Fibroblast of skin of left quadriceps (primary cell): ENCODE measurements at places on chromosomes 3 and 15.

DNA sequence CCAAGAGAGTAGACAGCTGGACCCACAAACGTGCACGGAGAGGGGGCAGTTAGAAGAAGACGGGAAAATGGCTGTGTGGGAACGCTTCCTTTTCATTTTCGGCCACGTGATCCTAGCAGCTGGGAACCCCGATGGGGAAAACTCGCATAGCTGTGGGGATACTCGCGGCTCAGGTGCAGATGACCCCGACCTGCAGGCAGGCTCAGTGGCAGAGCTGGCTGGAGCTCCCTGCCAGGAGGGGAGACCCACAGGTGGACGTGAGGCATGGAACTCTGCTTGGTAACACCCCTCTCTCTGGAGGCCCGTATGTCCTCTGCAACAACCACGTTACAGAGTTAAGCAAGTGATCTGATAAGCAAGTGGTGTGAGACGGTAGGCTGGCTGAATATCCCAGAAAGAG, 84.6 kb upstream of the SNRPA1 start:
- no peak for DNase-seq

DNA sequence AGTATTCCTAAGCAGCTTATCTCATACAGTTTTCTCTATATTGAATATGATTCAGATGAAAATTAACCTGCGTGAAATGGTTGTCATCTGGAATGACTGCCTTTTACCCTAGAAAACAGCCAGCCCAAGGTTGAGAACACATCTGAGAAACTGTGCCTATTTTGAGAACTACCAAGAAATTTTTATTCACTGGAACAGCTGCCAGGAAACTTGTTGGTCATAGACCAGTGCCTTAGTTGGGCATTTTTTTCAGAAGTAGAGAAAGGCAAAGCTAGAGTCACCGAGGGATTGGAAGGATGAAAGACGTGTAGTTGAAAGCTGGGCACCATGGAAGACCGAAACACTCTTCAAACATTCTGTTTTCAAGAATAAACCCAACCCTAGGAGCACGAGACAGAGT, 277.1 kb downstream of the LPP start:
- DNase-seq = no peak

- no peak for DNase-seq
Measured at GRCh38 chr3:87674397-87675161, 384.2 kb downstream of the CGGBP1 start.

DNA sequence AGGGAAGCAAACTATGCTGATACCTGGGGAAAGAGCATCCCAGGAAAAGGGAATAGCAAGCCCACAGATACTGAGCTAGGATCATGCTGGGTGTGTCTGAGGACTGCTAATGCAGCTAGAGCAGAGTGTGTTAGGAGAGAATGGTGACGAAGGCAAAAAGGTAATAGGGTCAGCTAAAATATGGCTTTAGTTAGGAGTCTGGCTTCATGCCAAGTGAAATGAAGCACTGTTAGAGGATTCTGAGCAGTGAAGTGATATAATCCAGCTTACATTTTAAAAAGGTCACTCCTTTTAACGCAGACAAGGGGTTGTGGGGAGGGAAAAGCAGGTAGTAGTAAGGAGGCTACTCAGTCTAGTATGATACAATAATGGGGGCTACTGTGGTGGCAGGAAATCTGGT, 30.4 kb downstream of the SECISBP2L start:
- DNase-seq = no peak

DNA sequence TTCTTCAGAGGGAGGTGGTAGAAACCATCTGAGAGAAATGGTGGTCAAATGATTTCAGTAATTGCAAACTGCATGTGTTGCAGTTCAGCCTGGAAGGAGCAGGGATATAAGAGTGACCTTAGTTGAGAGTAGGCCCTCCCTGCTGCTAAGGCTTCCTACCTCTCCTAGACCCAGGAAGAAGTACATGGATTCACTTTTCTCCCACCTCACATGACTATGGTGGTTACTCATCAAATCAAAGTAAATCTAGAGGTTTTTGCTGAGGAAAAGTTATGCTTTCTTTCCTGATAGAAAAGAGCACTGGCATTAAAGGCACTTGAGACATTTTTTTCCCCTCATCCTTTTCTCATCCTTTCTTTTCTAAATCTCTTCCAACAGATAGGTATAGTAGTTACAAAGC, 43.2 kb upstream of the LEKR1 start:
- no peak for DNase-seq

DNA sequence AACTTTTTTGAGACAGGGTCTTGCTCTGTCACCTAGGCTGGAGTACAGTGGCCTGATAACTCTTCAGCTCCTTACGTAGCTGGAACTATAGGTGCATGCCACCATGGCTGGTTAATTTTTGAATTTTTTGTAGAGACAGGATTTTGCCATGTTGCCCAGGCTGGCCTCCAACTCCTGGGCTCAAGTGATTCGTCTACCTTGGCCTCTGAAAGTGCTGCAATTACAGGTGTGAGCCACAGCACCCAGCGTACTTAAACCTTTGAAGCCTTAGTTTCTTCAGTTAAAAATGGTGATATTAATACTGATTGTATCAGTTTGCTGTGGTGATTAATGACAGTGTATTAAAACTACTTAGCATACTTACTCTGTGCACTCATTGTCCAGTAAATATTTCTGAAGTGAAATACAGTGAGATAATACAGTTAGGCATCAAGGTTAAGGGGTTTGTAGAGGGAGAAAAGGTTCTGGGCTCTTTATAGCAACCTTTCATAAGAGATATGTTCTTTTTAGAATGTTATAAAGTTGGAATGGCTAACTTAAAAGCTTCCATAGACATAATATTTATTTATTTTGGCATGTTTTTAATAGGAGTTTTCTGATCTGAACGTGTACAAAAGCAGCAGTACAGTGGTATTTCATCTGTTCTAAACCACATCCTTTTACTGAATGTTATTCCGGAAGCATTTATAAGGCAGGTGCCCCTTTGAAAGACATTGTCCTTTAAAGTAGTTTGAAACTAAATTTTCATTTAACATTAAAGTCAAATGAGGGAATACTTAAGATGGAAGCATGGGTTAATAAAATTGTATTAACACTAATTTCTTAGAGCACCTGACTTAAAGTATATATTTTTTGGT, 23.6 kb downstream of the NCK1 start:
- no peak for DNase-seq

DNA sequence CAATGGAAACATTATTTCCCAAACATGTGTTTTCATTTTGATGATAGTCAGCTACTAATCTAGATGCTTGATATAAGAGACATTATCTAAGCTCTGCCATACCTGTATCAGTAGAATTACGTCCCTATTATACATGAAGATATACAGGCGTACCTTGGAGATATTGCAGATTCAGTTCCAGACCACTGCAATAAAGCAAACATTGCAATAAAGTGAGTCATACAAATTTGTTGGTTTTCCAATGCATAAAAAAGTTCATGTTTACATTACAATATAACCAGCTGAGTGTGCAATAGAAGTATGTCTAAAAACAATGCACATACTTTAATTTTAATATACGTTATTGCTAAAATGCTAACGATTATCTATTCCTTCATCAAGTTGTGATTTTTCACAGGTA, 236.0 kb upstream of the ZNF717 start:
- DNase-seq = no peak

- DNase-seq = no peak
Measured at GRCh38 chr3:146517684-146518435, 26.5 kb downstream of the PLSCR1 start.

GRCh38 chr3:119220198-119220597, 20.5 kb downstream of the B4GALT4 start:
- DNase-seq = no peak

GRCh38 chr15:86879250-86880229, 799.9 kb downstream of the AGBL1 start:
- DNase-seq = no peak

DNA sequence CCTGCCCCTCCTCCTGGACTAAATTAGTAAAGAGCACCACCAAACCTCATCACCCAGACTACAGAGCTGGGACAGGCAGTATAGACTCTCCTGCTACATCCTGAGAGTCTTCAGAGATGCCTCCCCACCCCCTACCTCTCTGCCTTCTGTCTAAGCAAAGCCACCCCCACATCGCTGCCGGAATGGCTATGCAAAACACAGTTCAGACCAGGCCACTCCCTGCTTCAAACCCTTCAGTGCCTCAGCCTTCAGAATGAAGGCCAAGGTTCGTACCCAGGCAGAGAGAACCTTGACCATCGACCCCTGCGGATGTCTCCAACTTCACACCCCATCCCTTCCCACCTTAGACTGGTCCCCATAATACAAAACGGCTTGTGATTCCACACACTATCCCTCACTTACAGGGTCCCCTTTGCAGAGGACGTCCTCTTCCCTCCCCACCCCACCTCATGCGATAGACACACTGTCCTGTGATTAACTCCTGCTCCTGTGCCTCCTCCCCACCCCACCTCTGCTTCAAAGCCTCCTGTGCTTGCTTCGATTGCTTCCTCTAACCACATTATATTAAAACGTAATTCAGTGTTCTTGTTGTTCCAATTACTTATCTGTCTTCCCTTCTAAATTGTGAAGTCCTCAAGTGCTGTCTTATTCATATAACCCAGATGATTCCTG, 175.3 kb downstream of the UACA start:
- DNase-seq = no peak

GRCh38 chr3:170598091-170598502, 12.2 kb upstream of the SLC7A14 start:
- no peak for DNase-seq

GRCh38 chr3:127534161-127534451, 56.4 kb downstream of the TPRA1 start:
- DNase-seq = no peak

DNA sequence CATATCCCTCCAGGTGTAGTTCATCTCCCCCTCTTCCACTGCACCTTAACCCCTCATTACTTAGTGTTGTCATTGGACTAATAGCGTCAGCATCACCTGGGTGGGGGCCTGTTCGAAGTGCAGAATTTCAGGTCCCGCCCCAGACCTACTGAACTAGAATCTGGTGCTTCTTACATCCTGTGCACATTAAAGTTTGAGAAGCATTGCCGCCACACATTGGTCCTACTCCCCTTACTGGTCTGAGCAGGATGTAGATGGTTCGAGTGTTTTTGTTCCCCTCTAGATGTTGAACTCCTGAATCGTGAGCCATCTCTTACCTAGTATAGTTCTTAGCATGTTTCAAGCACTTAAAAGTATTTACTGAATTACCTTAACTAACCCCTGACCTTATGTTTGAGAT, 13.2 kb downstream of the KLHL18 start:
- DNase-seq = no peak
